CD4-positive, alpha-beta memory T cell (primary cell): ENCODE measurements at places on chromosomes 11 and 22.

GRCh38 chr11:126438691-126439090 is 83.2 kb downstream of the ST3GAL4 start:
- no peaks in the 10 kb centered on the region for H3K27me3 ChIP-seq
- no peak for DNase-seq
- H3K4me3 ChIP-seq, result no peak overlapping the region
- H3K27ac ChIP-seq, result no peak overlapping the region

- H3K4me3 ChIP-seq, result no peak overlapping the region
- no peak for DNase-seq
- H3K27ac ChIP-seq, result no peak overlapping the region
- H3K4me1 ChIP-seq, result no peaks in the 10 kb centered on the region
These were observed 735.1 kb upstream of the CCDC90B start for GRCh38 chr11:84021291-84021690.

DNA sequence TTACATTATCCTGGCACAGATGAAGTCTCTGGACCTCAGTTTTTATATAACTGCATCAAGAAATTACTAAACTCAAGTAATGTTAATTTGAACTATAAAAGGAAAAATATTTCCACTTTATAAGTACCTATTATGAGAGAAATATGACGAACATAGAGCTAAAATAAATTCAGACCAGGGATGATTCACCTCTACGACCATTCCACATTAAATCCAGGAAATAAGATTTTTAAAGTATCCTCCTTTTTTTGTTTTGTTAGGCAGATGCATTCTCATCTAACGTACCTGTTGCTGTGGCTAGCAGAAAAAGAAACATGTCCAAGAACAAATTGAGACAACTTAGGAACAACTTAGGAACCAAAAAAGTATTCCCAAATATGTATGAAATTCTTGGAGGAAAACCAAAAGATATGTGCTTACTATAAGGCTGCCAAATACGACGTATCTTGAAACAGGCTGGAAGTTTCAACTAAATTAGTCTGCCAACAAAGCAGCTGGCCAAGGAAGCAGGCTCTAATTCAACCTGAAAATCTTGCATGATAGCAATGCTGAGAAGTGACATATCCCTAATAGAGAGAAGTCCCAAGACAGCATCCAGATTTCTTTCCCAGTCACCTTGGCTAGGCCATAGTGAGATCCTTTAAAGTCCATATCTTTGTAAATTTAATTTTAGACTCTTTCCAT is 15.7 kb downstream of the SPTY2D1 start:
- H3K27ac ChIP-seq, result peak overlapping the region; percentile 39
- H3K27me3 ChIP-seq, result no peaks in the 10 kb centered on the region
- H3K4me3 ChIP-seq, result peak overlapping the region; percentile 21
- peaks cover 63% of the 10 kb centered on the region for H3K4me1 ChIP-seq

- no peak overlapping the region for H3K4me3 ChIP-seq
- no peaks in the 10 kb centered on the region for H3K4me1 ChIP-seq
- H3K27ac ChIP-seq, result no peak overlapping the region
- no peaks in the 10 kb centered on the region for H3K36me3 ChIP-seq
- DNase-seq, result no peak
These were observed 10.7 kb upstream of the TBX1 start for GRCh38 chr22:19749876-19750275.

DNA sequence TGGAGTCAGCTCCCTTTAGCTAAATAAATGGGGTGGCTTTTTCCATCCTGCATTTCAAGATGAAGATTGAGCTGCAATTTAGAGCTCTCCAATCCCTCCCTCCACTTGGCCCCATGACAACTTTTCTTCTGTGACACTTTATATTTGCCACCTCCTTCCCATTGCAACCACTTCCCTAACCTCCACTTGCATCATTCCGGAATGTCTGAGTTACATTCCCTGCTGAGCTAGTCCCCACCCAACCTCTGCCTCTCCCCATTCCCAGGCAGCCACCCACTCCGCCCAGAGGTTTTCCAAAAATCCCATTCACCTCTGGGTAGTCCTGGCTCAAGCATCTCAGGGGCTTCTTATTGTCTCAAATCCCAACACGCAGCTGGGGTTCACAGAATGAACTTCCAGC is 24.7 kb downstream of the PC start:
- no peak overlapping the region for H3K27ac ChIP-seq
- H3K27me3 ChIP-seq, result no peaks in the 10 kb centered on the region
- no peaks in the 10 kb centered on the region for H3K4me1 ChIP-seq
- DNase-seq, result no peak
- no peak overlapping the region for H3K4me3 ChIP-seq

DNA sequence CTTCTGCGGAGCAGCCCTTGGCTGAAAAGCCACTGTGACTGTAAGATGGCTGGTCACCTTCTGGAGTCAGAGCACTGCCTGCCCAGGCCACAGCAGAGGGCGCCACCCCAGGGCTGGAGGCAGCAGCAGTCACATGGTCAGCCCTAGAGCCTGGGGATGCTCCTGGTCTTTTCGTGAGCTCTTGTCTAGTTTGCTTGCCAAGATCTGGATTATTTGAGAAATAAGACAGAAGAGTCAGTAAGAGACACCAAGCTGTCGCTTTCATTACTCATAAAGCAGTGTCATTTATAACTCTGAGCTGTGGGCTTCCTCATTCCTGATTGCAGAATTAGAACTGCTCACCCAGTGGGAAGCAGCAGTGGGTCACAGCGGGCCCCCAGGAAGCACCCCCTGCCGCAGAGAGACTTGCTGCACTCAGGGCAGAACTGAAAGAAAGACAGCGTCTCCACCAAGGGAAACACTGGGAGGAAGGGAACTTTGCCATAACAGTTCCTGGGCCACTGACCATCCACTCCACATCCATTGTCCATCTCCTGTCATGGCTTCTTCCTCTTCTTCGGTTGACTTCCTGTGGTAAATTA is 56.7 kb downstream of the PPP6R2 start:
- no peak overlapping the region for H3K27ac ChIP-seq
- peaks cover 7% of the 10 kb centered on the region for H3K4me1 ChIP-seq
- H3K36me3 ChIP-seq, result peaks cover 12% of the 10 kb centered on the region
- H3K27me3 ChIP-seq, result no peaks in the 10 kb centered on the region

GRCh38 chr11:61168042-61168688 is 6.9 kb upstream of the VPS37C start:
- no peaks in the 10 kb centered on the region for H3K27me3 ChIP-seq
- H3K27ac ChIP-seq, result no peak overlapping the region
- H3K36me3 ChIP-seq, result no peaks in the 10 kb centered on the region
- H3K4me1 ChIP-seq, result peaks cover 24% of the 10 kb centered on the region
- no peak for DNase-seq

DNA sequence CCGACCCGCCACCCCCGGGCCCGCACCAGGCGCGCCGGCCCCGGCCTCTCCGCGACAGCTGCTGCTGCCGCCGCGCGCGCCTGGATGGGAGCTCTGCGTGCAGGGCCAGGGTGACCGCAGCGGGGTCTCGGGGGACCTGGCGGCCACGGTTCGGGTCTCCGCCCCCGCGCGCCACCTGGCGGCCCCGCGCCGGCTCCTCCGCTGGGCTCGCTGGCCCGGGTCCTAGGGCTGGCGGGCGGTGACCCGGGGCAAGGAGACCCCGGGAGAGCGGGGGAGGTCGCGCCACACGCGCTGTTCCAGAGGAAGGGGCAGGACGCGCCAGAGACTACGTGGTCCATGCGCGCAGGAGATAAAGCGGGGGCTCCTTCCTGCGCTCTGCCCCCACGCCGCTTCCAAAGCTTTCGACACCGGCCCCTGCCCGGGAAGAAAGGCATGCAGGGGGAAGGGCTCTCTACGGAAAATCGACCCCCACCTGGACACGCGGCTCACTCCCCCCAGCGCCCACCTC is 562 bp downstream of the SHANK2 start:
- H3K27me3 ChIP-seq, result peaks cover 11% of the 10 kb centered on the region
- DNase-seq, result no peak
- H3K36me3 ChIP-seq, result no peaks in the 10 kb centered on the region
- H3K27ac ChIP-seq, result no peak overlapping the region

GRCh38 chr11:109785714-109786113 is 307.5 kb upstream of the ZC3H12C start:
- no peaks in the 10 kb centered on the region for H3K27me3 ChIP-seq
- no peak overlapping the region for H3K4me3 ChIP-seq
- no peak overlapping the region for H3K27ac ChIP-seq
- no peaks in the 10 kb centered on the region for H3K36me3 ChIP-seq

DNA sequence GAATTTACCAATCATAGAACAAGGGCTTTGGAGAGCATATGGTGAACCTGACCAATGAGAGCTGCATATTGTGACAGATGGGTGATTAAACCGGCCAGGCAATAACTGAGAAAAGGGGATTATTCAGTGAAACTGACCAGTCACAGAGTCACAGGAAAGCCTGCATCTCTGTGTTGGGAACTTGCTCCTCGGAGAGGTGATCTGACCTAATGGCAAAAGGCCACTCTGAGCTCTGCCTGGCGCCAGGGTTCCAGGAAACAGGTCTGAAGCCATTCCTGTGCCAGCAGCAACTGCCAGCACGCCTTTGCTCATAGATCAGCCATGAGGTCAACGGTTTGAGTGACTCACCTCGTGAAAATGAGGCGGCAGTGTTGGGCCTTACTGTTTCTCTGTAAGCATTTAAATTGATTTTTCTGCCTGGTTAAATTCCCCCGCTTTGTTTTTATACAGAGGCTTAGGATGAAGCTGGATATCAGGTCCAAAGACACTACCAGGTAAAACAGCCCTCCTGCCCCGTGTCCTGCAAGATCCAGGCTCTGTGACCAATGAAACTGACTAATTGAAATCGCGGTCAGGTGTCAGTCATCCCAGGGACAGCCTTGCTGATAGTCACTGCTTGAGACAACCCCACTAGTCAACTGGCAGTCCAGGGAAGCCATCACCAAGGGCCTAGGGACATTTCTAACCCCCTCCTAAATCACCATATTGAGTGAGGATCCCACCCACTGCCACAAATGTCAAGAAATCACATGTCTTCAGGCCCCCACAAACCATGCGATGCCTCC is 35.8 kb upstream of the MYOD1 start:
- H3K27me3 ChIP-seq, result no peaks in the 10 kb centered on the region
- no peak overlapping the region for H3K4me3 ChIP-seq
- no peaks in the 10 kb centered on the region for H3K36me3 ChIP-seq
- H3K27ac ChIP-seq, result no peak overlapping the region

DNA sequence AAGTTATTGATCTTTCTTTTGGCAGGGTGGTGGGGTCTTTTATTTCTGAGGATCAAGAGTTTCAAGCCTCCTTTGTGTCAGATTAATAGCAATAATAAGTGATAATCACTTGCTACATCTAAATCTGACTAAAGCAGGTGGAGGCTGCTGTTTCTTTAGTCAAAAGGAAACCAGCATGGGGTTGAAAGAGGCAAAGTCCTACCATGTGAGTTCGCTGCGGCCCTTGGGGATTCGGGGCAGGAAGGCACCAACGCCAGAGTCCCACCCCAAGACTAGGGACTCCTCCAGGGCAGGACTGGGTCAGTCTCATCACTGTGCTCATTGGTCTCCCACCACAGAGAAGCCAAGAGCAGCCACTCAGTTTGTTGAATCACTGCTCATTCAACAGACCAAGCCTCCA is 73.0 kb downstream of the TENM4 start:
- DNase-seq, result no peak
- no peaks in the 10 kb centered on the region for H3K27me3 ChIP-seq
- no peak overlapping the region for H3K4me3 ChIP-seq
- H3K4me1 ChIP-seq, result no peaks in the 10 kb centered on the region
- no peaks in the 10 kb centered on the region for H3K36me3 ChIP-seq
- H3K27ac ChIP-seq, result no peak overlapping the region

- H3K27me3 ChIP-seq, result no peaks in the 10 kb centered on the region
- no peak for DNase-seq
- H3K4me1 ChIP-seq, result peaks cover 78% of the 10 kb centered on the region
- H3K27ac ChIP-seq, result peak within 1 kb of the TSS; percentile 75
- H3K4me3 ChIP-seq, result peak within 1 kb of the TSS; percentile 53
These were observed at the start of gene AMPD3 for GRCh38 chr11:10454878-10455631. Gene AMPD3, plus strand, starts transcription at chr11:10455264. Its CDS starts 6,256 bp downstream, at chr11:10461520.

GRCh38 chr11:1879941-1880720 is 11.6 kb downstream of the PRR33 start:
- H3K27ac ChIP-seq, result no peak overlapping the region
- no peak overlapping the region for H3K4me3 ChIP-seq
- H3K4me1 ChIP-seq, result peaks cover 13% of the 10 kb centered on the region
- DNase-seq, result no peak

GRCh38 chr11:113781682-113782081 is 2.1 kb downstream of the CLDN25 start:
- no peaks in the 10 kb centered on the region for H3K27me3 ChIP-seq
- DNase-seq, result no peak
- no peak overlapping the region for H3K27ac ChIP-seq
- H3K4me1 ChIP-seq, result no peaks in the 10 kb centered on the region

GRCh38 chr11:19552656-19553260 is 159.9 kb upstream of the NAV2 start:
- H3K4me1 ChIP-seq, result no peaks in the 10 kb centered on the region
- H3K27me3 ChIP-seq, result no peaks in the 10 kb centered on the region
- H3K4me3 ChIP-seq, result no peak overlapping the region
- H3K36me3 ChIP-seq, result no peaks in the 10 kb centered on the region
- no peak overlapping the region for H3K27ac ChIP-seq
- DNase-seq, result no peak

- H3K27ac ChIP-seq, result no peak overlapping the region
- H3K4me1 ChIP-seq, result no peaks in the 10 kb centered on the region
- no peaks in the 10 kb centered on the region for H3K27me3 ChIP-seq
- H3K4me3 ChIP-seq, result no peak overlapping the region
These were observed 432.2 kb downstream of the TBC1D22A start for GRCh38 chr22:47194476-47195155.

GRCh38 chr11:79007771-79008402 is 432.9 kb downstream of the TENM4 start:
- H3K36me3 ChIP-seq, result no peaks in the 10 kb centered on the region
- no peak for DNase-seq
- no peaks in the 10 kb centered on the region for H3K27me3 ChIP-seq
- no peak overlapping the region for H3K27ac ChIP-seq
- no peaks in the 10 kb centered on the region for H3K4me1 ChIP-seq

DNA sequence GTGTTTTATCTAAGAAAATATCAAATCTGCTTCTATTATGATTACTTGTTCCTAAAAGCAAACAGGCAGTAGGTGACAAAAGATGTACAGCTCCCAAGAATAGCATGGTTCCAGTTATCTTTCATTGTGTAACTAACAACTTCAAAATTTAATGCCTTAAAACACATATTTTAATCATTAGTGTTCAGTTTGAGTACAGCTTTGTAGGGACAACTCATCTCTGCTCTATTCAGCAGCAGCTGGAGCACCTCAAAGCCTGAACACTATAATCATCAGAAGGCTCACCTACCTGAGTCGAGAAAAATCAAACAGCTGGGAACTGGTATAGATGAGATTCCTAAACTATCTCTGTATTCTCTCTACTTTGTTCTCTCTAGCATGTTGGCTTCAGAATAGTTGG is 24.3 kb upstream of the OR5B12 start:
- H3K36me3 ChIP-seq, result no peaks in the 10 kb centered on the region
- H3K27ac ChIP-seq, result no peak overlapping the region
- DNase-seq, result no peak
- no peaks in the 10 kb centered on the region for H3K4me1 ChIP-seq
